ENCODE measurements at places on chromosomes 7 and 10.

DNA sequence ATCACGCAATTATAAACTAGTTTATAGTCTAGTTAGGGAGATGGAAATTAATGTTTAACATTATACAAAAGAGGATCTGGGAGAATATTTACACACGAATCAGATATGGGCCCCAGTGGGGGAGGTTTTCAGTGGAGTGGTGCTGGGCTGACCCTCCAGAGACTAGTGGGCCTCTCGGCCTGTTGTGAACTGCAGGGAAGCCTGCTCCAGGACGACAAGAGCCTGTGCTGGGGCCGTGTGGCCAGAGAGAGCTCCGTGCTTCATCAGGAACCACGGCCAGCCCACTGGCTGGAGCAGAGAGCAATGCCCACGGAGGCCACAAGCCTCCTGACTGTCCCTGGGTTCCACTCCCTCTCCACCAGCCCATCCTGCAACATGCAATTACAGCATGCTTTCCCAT, 11.3 kb upstream of the ESYT2 start:
- no peak for DNase-seq

- no peak for DNase-seq
Measured at GRCh38 chr10:73916761-73917470, 6.0 kb downstream of the PLAU start.

DNA sequence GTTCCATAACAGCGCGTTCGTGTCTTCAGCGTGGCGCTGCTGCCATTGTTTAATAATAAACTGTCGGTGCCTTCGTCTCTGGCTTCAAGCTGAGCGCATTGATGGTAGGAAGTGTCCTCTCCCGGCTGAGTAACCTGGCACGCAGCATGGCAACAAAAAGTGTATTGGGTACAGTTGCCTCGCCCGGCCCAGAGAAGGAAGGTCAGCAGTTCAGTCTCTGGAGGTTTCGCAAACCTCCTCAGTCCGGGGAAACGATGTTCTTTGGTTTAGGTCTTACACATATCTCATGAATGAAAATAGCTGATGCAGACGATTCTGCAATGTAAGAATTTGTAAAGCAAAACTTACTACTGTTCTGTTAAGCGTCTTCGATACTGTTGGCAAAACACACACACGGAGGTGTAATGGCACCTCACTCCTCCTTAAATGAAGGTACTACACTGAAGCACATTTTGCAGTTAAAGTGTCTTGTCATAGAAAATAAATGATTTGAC, 739 bp upstream of the CCDC186 start:
- DNase-seq, result no peak

DNA sequence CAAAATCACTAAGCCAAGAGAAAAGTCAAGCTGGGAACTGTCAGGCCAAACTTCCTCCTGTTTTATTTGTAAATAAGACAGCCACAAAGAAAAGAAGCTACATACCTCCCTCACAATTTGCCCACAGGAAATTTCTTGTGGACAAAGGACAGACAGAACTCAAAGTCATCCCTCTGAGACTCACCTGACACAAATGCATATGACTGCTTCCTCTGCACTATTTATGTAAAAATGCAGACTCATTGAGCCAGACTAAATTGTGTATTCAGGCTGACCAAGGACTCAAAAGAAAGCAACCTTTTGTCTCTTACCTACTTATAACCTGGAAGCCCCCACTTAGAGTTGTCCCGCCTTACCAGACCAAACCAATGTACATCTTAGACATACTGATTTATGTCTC, 11.8 kb downstream of the TOMM7 start:
- no peak for DNase-seq

GRCh38 chr10:124522933-124523871, 61.6 kb downstream of the LHPP start:
- DNase-seq, result no peak

- no peak for DNase-seq
Measured at GRCh38 chr10:68111584-68111983, 2.3 kb downstream of the MYPN start.

- no peak for DNase-seq
Measured at GRCh38 chr7:109009636-109010035, 440.0 kb downstream of the DNAJB9 start.

DNA sequence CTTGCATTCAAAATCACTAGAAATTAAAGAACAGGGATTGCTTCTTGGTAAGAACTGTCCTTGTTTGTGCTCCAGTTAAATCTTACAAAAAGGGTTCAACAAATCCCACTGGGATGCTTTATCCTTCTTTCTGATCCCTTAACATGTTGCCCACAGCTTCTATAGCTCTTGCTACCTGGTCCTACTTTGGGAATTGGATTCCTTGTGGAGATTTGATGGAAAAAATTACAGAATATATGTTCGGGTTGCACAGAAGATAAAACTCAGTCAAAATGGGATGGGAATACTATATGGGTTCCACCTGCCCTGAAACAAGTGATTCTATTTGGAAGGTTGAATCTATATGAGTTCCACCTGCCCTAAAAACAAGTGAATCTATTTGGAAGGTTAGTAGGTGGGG, at the start of gene OR2A25:
TSS of gene OR2A25 (plus strand) at position 301 of the 400 bp plus-strand sequence. CDS start 4,409 bp downstream, outside the sequence.
- no peak for DNase-seq

- DNase-seq, result no peak
Measured at GRCh38 chr10:9243941-9244411, 1189.5 kb downstream of the GATA3 start.

GRCh38 chr7:48901966-48902365, 22.4 kb upstream of the CDC14C start:
- no peak for DNase-seq

GRCh38 chr7:133650487-133651300, 397.8 kb downstream of the EXOC4 start:
- DNase-seq, result no peak

- DNase-seq, result no peak
Measured at GRCh38 chr7:11343818-11344413, 370.2 kb downstream of the PHF14 start.

DNA sequence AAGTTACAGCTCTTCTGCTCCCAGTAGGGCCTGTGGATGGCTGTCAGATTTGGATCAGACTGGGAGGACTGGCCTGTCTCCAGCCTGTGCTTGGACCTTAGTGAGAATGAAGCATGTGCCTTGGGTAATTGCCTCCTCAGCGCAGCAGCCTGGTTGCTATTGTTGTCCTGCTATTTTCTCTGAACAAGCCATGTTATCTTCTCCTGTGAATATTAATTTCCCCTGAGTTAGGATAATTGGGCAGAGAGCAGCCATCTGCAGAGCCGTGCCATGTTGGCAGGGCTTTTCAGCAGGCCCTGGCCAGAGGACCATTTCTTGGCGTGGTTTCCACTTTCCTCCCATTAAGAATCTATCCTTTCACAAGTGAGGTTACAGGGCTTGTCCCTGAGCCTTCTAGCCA, 497.3 kb downstream of the SORCS3 start:
- no peak for DNase-seq

- DNase-seq, result no peak
Measured at GRCh38 chr7:117127585-117128168, 174.4 kb downstream of the ST7 start.

DNA sequence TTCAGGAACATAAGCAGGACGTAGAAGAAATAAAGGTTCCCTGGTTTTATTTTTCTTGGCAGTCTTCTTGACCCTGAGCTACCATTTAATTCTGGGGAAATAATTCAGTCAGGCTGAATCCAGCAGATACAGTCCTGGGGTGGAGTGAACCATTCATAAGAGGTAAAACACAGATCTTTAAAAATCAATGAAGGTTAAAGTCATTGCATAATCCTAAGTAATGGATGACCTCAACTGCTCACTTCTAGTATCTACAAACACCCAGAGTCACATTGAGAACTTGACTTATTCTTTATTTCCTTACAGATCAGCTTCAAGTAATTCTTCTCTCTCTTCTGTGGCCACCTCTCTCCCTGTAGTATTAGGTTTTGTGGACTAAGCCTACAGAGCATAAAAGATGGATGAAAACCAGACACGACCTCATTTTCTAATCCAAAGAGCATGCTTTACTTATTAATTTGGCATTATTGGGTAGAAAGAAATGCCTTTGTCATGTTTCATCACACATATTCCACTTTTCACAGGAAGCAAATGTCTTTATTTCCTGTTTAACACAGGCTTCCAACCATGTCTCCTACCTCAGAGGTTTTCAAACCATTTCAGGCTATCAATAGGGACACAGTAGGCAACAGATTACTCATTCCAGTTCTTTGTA, 182.3 kb upstream of the IMMP2L start:
- no peak for DNase-seq

- DNase-seq, result no peak
Measured at GRCh38 chr10:13046851-13047528, 45.5 kb upstream of the CCDC3 start.

DNA sequence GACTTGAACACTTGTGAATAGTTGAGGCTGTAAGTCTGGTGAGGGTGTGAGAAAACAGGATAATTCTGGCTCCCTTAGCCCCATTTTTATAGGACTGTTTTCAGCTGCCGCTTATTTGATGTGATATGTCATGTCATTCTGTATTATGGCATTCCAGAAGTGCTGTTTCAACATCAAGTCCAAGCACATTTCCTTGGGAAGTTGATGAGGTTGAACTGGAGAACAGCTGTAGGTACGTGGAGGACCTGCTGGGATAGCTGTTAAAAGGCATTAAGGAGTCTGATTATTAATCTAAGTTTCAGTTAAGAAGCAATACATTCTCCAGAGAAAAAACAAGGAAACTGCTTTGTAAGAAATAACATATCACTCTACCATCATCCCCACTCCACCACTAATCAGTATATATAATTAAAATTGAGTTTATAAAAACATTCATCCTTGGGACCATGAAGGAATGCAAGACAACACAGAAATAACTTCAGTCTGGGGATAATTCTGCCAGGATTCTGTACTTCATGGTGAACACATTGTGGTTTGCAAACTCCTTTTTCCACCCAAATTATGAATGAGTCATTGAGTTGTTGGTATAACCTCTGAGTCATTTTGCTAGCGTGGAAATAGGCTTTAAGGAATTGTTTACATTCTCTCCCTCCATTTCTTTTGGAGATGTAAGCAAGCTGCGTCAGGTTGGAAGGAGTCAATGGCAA, 39.9 kb upstream of the TMEM229A start:
- DNase-seq, result no peak
